Right renal cortex interstitium (tissue), 3 donors: ENCODE measurements at places on chromosomes 12 and 14.

DNA sequence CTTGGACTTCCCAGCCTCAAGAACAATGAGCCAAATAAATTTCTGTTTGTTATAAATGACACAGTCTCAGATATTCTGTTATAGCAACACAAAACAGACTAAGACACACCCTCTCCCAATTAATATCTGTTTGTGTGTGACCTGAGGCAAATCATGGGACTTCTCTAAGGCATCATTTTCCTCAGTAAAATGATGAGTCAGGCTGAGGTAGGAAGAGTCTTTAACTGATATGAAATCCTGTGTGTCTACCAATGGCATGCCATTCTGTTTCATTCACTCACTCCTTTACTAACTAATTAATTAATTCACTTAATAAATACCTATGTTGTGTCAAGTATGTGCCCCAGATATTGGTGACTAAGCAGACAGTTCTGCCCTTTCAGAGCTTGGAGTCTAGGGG lies 258.4 kb upstream of the CRY1 start:
- DNase-seq, result no peak

GRCh38 chr14:64653900-64654245 lies 50.4 kb upstream of the PLEKHG3 start:
- DNase-seq, result no peak

GRCh38 chr12:64059685-64060084 lies 162.4 kb downstream of the KICS2 start:
- no peak for DNase-seq

DNA sequence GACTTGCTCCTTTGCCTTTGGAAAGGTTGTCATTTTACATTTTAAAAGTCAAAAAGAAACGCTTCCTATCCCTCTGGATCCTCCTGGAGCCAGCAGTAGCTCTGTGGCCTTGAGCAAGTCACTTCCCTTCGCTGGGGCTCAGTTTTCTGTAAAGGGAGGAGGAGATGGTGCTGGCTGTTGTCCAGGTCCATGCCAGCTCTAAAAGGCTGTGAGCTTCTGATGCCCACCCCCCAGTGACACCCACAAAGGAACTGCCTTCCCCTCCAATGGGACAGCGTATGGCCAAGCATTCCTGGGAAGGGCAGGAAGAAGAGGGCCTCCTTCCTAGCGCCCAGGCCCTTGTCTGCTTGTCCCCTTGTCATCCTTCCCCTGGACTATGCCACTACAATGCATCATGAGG lies 81.5 kb downstream of the NTF3 start:
- no peak for DNase-seq

DNA sequence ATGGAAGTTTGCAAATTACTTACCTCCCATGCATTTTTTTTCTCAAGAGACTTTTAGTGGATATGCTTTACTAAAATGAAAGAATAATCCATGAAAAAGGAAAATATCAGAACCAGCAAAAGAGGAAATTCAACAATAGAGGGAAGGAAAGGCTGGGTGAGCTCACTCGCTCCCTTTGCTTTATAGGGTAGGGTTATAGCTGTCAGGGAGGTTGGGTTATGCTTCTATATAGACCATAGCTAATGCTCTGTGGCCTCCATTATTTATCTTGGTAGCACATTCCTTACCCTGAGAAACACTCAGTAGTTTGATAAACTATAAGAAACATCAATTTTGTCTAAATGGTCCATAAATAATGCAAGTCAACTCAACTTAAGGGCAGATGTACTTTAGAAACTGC lies 215.9 kb upstream of the FAR2 start:
- no peak for DNase-seq

- no peak for DNase-seq
Observed at GRCh38 chr12:106415134-106415533, 57.6 kb downstream of the POLR3B start.

DNA sequence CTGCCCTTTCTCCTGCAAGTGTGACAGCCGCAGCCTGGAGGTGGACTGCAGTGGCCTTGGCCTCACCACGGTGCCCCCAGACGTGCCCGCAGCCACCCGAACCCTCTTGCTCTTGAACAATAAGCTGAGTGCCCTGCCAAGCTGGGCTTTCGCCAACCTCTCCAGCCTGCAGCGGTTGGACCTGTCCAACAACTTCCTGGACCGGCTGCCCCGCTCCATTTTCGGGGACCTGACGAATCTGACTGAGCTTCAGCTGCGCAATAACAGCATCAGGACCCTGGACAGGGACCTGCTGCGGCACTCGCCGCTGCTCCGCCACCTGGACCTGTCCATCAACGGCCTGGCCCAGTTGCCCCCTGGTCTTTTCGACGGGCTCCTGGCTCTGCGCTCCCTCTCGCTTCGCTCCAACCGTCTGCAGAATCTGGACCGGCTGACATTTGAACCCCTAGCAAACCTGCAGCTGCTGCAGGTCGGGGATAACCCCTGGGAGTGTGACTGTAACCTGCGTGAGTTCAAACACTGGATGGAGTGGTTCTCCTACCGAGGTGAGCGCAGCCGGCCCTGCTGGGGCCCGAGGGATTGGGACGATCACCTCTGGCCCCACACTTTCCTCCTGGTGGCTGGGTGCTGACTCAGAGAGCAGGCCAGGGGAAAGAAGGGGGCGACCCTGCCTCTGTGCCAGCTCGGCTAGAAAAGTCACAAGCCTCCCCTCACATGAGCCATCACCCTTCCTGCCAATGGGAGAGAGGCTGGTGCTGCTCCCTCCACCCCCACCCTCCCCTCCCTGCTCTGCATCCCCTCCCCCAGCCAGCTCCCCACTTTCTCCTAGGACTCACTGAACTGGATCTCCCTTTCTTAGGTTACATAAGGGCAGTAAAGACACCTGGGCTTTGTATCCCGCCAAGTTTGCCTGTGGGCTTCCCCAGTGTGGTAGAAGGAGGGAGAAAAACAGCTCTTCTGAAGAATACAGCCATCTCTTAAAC lies 10.9 kb downstream of the LRTM2 start:
- peak; percentile 77 for DNase-seq

GRCh38 chr12:74752215-74752614 lies 214.6 kb downstream of the ATXN7L3B start:
- DNase-seq, result no peak
